ENCODE measurements at places on chromosomes 11 and 22. TPM values are rescaled to one million over a fixed set of nuclear protein-coding genes. Genes with fewer than 3 reads are reported as not detected.

DNA sequence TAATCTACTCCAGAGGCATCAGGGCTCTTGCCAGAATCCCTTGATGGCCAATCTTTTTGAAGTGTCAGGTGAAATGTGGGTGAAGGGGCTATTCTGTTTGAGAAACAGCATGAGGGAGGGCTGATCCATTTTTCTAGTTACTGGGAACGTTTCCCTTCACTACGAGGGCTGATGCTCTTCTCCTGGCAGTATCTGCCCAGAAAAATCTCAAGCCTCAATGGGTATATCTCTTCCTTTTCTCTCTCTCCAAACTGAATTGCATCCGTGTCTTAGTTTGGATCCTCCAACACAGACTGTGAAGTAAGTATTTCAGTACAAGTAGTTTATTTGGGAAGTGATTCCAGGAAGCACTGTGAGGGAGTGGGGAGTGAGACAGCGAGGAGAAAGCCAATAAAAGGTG is 113.0 kb upstream of the NAV2 start:
- no peak for DNase-seq

The DENND6B gene
- 9.3 TPM for total RNA-seq

DNA sequence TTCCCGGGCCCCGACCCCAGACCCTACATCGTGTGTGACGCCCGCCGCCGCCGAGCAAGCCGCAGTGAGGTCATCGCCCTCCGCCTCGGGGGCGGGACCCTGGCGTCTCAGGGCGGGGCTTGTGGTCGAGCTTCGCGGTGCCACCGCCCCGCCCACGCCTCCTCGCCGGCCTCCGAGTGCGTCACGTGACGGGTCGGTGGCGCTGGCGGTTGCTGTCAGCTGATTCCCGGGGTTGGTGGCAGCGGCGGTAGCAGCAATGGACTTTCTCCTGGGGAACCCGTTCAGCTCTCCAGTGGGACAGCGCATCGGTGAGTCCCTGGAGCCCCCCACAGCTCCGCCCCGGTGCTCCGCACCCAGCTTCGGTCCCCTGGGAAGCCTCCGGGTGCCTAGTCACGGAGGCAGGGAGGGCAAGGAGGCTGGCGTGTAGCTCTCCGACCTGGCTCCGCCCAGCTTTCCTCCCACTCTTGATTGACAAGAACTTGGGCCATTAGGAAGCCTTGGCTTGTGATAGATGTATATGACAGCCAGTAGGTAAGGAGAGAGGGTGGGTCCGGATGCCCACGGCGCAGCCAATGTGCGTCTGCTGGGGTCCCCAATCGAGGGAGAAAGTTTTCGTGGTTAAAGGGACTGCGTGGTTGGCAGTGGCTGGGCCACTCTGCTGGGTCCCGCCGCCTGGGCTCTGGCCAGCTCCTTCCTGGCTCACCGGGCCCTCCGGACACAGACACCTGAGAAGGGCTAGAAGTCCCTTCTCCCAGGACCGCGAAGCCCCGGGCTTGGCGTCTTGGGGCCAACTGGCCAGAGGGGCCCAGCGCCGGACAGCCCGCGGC is at the start of gene TOM1:
Gene TOM1, plus strand, starts transcription at position 222 of the 827 bp plus-strand sequence. Its CDS starts 35 bp downstream, at position 257.
- peak; percentile 99 for DNase-seq

GRCh38 chr11:107218123-107219013 is 200.1 kb upstream of the GUCY1A2 start:
- DNase-seq = no peak

DNA sequence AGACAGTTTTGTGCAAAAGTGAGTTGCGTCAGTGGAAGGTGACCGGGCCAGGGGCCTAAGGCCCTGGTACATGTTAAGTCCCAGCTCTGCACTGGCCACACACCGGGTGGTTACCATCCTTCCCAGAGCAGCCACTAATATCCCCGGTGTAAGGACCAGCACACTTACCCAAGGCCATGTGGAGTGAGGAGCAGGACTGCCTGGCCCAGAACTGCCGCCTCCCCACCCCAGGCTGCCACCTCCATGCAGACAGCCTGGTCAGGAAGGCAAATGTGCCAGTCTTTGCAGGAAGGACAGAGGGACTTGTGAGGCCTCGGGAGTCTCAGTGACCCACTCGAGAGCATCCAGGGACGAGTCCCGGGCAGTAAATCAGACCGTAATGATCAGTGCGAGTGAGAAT is 102.9 kb downstream of the MORC2 start:
- DNase-seq = peak; percentile 35

- no peak for DNase-seq
These were observed 31.4 kb upstream of the LRRC10B start for GRCh38 chr11:61477126-61477525.

The MMP11 gene
- 1.9 TPM for total RNA-seq

The UCP3 gene
- total RNA-seq = 2.6 TPM

GRCh38 chr11:102530558-102530957 is at the start of gene MMP7:
MMP7 (minus strand) TSS chr11:102530747; CDS start chr11:102530700, 47 bp downstream.
- DNase-seq = peak; percentile 68

The VPREB3 gene
- total RNA-seq = not detected

GRCh38 chr22:21612858-21613257 is 17.0 kb downstream of the YDJC start:
- no peak for DNase-seq

DNA sequence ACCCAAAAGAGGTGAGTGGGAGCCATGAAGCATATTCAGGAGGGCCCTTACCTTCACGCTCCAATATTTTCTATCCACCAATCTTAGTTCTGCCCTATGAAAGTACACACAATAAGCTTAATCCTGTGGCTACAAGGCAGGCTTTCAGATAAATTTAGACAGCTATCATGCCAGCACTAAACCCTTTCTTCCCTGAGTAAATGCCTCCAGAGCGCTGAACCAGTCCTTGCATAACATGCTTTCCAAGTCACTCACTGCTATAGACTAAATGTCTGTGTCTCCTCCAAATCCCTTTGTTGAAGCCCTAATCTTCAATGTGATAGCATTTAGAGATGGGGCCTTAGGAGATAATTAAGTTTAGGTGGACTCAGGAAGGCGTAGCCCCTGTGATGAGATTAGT is 50.3 kb upstream of the FIBIN start:
- DNase-seq = no peak

DNA sequence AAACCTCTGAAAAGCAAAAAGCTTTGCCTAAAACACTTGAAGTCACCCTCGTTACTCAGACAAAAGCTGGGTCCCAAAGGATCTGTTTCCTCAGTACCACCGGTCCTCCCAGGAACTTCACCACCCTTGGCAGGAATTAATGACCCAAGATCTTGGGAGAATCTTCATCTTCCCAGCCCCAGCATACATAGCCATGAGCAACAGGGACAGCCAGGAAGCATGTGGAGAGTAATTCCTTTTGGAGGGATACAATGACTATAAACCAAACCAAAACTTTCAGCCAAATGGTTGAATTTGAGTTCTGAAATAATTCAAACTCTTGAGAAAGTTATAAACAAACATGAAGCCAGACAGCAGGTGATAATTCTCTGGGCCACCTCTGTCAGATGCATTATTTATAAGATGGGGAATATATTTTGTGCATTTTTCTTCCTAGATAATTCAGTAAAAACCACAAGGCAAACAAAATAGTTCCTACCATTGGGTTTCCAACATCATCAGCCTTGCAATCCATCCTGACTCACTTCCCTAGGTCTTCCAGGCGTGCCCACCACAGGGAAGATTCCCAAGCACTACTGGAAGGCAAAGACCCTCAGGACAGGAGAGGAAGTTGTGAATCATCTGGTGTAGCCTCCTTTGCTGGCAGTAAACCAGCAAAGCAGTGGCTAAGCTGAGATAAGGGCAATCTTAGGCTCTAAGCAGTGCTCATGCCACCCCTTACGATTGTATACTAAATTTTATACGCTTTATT is 71.7 kb upstream of the DRD2 start:
- no peak for DNase-seq

DNA sequence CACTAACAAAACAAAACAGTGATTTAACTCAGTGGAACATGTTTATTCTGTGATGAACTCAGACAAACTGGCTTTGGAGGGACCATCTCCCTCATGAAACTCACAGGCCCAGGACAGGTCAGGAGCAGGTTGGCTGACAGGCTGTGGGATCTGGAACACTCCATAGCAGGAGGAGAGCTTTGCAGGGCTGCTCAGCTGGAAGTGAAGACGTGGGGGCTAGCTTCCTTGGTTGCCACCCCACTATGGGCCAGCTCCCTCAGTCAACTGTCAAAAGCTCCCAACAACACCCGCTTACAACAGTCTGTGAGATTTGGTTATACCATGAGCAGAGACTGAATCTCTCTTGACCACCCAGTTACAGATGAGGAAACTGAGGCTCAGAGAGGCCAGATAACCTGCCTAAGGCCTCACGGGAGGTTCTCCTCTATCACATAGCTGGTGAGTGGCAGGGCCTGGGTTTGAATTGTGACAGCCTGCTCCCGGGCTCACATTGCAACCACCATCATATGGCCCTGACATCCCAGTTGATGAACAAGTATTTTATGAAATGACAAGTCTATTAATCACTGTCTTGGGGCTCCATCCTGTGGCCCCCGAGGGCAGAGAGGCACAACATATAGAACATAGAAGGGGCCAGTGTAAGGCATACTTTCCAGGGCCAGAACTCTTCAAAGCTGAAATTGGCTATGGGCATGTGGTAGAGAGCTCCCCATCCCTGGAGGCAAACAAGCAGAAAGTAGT is 473.4 kb downstream of the MN1 start:
- DNase-seq = no peak

DNA sequence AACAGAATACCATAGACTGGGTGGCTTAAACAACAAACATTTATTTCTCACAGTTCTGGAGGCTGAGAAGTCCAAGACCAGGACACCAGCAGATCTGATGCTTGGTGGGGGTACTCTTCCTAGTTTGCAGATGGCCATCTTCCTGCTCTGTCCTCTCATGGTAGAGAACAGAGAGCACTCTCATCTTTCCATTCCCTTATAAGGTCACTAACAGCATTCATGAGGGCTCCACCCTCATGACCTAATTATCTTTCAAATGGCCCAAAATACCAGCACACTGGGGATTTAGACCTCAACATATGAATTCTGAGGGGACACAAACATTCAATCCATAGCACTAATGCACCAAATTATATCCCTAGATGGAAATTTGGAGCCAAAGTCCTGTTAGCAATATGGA is 6.1 kb downstream of the STK33 start:
- no peak for DNase-seq

DNA sequence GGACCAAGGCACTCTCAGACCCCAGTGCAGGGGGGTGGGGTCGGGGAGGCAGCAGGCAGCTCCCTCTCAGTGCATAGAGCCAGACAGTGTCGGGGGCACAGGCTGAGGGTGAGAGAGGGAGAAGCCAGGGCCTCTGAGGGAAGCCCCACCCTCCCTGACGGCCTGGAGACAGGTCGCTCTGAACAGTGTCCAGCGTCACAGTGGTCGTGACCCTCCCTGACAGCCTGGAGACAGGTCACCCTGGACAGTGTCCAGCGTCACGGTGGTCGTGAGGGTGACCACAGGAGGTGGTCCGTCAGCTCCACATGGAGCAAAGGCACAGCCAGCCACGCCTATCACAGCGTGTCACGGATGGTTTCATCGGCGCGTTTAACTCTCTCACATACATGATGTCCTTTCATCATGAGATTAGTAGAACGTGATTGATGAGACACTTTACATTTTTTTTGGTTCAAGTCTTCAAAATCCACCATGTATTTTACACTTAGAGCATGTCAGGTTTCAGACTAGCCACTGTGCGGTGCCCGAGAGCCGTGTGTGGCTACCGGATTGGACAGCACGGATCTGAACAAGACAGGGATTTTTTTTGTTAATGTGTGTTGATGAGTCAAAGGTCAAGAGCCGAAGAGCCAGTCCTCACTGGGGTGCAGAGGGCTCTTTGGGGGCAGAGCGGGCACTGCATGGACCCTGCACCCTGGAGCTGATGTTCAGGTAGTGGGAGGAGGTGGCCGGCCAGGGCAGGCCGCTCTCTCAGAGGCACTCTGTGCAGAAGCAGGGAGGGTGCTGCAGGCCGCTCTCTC is 23.9 kb upstream of the PANX2 start:
- DNase-seq = peak; percentile 77

- DNase-seq = no peak
These were observed 13.1 kb downstream of the B3GNT6 start for GRCh38 chr11:77047007-77047927.

DNA sequence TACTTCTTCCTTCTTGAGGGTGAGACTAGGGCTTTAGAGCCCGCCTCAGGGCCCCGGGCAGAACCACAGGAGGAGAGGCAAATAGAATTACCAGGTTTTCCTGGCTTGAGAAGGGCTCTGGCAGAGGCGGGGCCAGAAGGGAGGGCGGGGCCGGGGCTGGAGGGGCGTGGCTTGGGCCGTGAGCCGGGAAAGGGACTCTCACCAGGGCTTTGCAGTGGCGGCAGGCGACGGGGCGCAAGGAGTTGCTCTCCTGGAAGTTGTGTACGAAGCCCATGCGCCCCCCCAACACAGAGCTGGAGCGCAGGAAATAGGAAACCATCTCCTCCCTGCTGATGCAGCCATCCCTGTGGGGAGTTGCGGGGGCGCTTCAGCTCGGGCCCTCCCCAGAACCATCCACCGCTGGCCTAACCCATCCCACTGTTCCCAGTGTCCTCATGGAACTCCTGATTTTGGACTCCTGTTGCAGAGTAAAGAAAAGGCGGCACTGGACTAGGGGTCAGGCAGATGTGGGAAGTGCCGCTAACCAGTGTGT is 6.9 kb upstream of the NRXN2 start:
- DNase-seq = peak; percentile 73

The SLC7A4 gene
- 1.5 TPM for total RNA-seq

GRCh38 chr22:44395118-44396005 is 82.6 kb upstream of the SHISAL1 start:
- DNase-seq = peak; percentile 57

DNA sequence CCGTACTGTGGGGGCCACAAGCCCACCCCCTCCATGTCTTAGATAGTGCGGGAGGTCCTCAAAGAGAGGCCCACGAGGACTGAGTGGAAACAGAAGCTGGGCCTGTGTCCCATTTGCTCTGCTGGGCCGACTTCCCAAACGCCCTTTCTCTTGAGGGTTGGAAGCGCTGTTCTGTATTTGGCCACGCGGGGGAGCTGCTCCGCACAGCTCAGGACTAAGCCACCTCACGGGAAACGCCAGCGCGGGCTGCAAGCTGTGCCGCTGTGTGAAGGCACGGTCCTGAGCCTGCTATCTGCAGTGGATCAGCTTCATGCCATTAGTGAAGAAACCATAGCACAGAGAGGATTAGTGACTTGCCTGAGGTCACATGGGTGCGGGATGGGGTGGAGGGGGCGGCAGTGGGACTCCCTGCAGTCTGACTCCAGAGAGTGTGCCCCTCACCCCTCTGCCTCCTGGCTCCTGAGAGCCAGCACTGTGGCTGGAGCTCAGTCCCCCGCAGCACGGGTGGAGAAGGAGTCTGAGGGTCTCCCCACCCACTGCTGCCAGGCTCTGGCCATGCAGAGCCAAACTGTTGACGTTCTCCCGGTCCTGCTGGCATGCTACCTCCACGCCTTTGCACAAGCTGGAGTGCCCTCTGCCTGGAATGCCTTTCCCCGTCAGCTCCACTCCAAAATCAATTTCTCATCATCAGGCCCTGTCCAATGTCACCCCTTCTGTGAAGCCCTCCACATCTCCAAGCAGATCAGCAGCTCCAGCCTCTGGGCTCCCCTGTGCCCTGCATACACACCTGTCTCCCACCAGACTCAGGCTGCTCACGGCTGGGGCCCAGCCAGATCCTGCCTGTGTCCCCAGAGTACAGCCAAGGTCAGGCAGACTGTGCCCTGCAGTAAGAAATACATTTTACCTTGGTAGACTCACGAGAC is 51.5 kb upstream of the LRRC32 start:
- peak; percentile 90 for DNase-seq
